Breast epithelium (tissue), 4 donors: ENCODE measurements at places on chromosomes 3 and 15.
A peak's percentile ranks its signal among the peaks of the same experiment; 100 is the strongest.

DNA sequence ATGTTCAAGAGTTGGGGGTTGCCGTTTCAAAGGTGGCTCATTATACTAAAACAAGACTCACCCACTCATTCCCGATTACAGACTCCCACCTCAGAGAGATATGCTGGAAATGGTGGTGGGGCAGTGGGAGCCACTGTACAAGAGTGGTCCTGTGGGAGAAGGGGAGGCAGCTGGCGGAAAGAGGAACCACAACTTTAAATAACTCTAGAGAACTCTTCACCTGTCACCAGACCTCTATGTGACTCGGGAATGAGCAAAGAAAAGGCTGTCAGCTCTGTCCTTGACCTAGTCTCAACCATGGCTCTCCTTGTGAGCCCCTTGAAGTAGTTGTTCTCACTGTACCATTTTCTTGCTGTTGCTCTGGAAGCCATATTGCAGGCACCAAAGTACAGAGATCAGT, 293.8 kb downstream of the CHST2 start:
- no peaks in the 10 kb centered on the region for H3K36me3 ChIP-seq
- H3K4me3 ChIP-seq: no peak overlapping the region
- no peak overlapping the region for H3K27ac ChIP-seq
- H3K27me3 ChIP-seq: no peaks in the 10 kb centered on the region
- no peak for DNase-seq

GRCh38 chr3:160143482-160143881, 81.7 kb upstream of the C3orf80 start:
- H3K36me3 ChIP-seq: no peaks in the 10 kb centered on the region
- H3K27me3 ChIP-seq: no peaks in the 10 kb centered on the region
- no peak overlapping the region for H3K4me3 ChIP-seq
- no peak overlapping the region for H3K27ac ChIP-seq

GRCh38 chr3:179418610-179419009, 32.7 kb downstream of the GNB4 start:
- H3K27ac ChIP-seq: no peak overlapping the region
- no peaks in the 10 kb centered on the region for H3K4me1 ChIP-seq
- H3K27me3 ChIP-seq: no peaks in the 10 kb centered on the region
- H3K4me3 ChIP-seq: no peak overlapping the region

- H3K4me3 ChIP-seq: peak overlapping the region; percentile 65
- H3K27ac ChIP-seq: peak overlapping the region; percentile 86
- H3K4me1 ChIP-seq: peaks cover 5% of the 10 kb centered on the region
Measured at GRCh38 chr3:49199239-49199899, 28.0 kb downstream of the KLHDC8B start.
